Vagina (tissue), 2 donors: ENCODE measurements at places on chromosomes 4 and X. TPM values are rescaled to one million over a fixed set of nuclear protein-coding genes. Genes with fewer than 3 reads are reported as not detected.

GRCh38 chr4:155946486-155946885 lies 7.2 kb downstream of the CTSO start:
- H3K27me3 ChIP-seq: no peaks in the 10 kb centered on the region
- no peak for DNase-seq
- no peak overlapping the region for H3K27ac ChIP-seq
- H3K4me3 ChIP-seq: no peak overlapping the region

DNA sequence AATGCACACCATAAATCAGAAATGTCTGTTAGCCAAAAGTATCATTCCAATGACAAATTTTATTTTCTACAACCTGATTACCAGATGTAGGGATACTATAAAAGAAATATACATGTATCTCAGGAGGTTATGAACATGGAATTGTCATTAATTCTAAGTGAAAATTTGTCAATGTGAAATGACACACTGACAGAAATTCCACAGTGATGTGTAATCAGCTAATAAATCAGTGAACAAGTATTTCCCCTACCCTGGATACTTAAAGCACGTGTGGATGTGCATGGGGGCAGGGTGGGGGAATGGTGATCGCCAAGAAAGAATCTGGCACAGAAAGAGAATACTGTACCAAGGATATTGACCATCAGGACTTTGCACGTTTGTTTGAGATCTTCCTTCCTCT lies 123.6 kb downstream of the SH3RF1 start:
- no peak overlapping the region for H3K27ac ChIP-seq
- no peak for DNase-seq
- H3K27me3 ChIP-seq: no peaks in the 10 kb centered on the region
- H3K36me3 ChIP-seq: no peaks in the 10 kb centered on the region
- no peaks in the 10 kb centered on the region for H3K4me1 ChIP-seq

DNA sequence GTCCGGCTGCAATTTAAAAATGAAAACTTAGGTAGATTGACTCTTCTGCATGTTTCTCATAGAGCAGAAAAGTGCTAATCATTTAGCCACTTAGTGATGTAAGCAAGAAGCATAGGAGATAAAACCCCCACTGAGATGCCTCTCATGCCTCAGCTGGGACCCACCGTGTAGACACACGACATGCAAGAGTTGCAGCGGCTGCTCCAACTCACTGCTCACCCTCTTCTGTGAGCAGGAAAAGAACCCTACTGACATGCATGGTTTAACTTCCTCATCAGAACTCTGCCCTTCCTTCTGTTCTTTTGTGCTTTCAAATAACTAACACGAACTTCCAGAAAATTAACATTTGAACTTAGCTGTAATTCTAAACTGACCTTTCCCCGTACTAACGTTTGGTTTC lies 41.0 kb downstream of the MAP7D3 start:
- H3K27ac ChIP-seq: no peak overlapping the region
- H3K36me3 ChIP-seq: peaks cover 5% of the 10 kb centered on the region
- H3K4me1 ChIP-seq: peaks cover 19% of the 10 kb centered on the region
- H3K4me3 ChIP-seq: no peak overlapping the region

GRCh38 chr4:182914357-182914756 lies 2.8 kb downstream of the DCTD start:
- H3K4me1 ChIP-seq: peaks cover 15% of the 10 kb centered on the region
- H3K27ac ChIP-seq: no peak overlapping the region
- DNase-seq: no peak
- H3K36me3 ChIP-seq: peaks cover 44% of the 10 kb centered on the region
- no peaks in the 10 kb centered on the region for H3K27me3 ChIP-seq

DNA sequence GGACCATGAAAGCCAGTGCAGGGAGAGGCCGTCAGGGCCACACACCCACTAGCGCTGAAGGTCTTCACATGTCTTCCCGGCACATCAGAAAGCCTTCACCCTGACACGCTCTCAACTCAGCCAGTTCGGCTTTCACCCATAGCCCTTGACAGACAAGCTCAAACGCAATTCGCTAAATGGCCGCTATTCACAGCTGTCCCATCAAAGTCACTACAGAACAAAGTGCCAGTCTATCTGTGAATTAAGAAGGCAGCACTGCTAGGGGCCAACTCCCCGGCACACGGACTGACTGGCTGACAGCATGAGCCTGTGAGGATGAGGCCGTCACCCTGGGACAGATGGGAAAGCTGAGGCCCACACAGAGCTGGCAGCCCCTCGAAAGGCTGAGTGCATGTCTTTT lies 45.7 kb downstream of the ACOX3 start:
- H3K27ac ChIP-seq: peak overlapping the region; percentile 84
- no peak overlapping the region for H3K4me3 ChIP-seq
- DNase-seq: no peak
- no peaks in the 10 kb centered on the region for H3K27me3 ChIP-seq
- H3K36me3 ChIP-seq: no peaks in the 10 kb centered on the region
- peaks cover 31% of the 10 kb centered on the region for H3K4me1 ChIP-seq

DNA sequence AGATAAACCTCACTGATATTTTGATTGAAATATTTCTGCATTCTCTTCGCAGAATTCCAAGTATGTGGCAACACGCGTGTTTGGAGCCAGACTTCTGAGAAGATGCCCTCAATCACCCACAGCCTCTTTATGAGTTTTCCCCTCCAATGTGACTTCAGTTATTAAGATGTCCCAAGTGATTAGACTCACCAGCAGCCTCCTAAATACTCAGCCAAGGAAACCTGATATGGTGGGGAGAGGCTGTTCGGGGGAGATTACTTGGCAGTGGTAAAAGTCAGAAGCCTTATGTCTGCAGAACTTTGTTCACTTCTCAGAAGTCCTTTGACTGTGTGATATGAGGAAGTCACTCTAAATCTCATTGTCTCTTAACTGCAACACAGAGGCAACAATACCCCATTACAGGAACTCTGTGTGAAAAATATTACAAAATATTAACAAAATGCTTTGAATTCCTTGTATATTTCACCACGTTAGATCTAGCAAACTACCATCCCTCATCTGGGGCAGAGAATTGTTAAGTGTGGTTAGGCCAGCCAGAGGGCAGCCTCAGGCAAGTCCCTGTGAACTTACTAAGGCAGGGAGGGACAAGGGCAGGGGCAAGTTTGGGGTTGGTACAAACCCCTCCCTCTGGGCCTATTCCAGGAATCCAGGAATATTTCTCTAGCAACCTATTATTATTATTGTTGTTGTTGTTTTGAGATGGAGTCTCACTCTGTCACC lies 151.4 kb upstream of the USP9X start:
- no peak for DNase-seq
- H3K4me3 ChIP-seq: peak overlapping the region; percentile 21
- H3K4me1 ChIP-seq: peaks cover 5% of the 10 kb centered on the region
- no peaks in the 10 kb centered on the region for H3K36me3 ChIP-seq
- no peaks in the 10 kb centered on the region for H3K27me3 ChIP-seq

DNA sequence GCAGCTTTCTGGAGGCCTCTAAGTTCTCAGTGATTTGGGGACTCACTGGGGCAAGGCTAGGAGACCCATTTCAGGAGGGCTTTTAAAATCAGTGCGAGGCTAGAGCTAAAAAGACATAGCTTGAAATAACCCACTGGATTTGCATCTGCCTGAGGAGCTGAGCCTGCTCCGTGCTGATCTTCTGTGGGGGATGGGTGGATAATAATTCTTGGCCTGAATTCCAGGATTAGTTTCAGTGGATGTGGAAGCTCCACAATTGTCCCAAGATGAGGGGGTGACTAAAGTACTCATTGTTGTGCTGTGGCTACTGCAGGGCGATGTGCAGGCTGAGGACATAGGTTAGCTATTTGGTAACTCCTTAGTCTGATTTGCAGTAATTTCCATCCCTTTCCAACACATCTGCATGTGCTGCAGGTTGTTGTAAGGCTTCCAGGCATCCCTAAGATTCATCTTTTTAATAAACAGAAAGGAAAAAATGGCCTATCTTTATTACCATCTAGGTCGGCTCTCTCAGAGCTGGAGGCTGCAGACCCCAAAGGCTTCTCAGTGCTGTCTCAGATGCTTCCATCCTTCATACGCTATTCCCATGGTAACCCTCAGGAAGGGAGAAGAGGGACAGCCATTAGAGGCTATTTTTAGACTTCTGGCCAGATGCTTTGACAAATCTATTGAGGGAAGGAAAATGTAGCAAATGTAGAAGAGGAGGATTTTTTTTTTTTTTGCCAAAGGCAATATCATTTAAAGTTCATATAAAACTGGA lies 63.4 kb downstream of the GRXCR1 start:
- no peak overlapping the region for H3K4me3 ChIP-seq
- DNase-seq: no peak
- no peak overlapping the region for H3K27ac ChIP-seq
- no peaks in the 10 kb centered on the region for H3K27me3 ChIP-seq

GRCh38 chr4:185672151-185672550 lies 136.8 kb upstream of the PDLIM3 start:
- H3K36me3 ChIP-seq: no peaks in the 10 kb centered on the region

DNA sequence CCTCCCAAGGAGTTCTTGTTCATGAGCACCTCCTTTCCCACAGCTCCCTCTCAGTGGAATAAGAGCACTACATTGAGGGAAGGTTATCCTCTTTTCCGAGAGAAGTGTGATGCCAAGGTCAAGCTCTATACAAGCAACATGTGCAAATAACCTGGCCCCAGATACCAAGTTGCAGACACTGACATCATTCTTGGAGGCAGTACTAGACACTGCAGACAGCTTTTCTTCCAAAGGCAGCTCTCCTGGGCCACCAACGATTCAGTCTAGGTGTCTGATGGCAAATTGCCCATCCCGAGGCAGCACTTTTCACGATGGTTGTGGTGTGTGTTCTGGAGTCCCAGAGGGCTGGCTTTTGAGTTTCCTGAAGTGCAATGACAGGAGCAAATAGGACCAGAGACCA lies 384.9 kb downstream of the TLL1 start:
- H3K36me3 ChIP-seq: no peaks in the 10 kb centered on the region
- no peak for DNase-seq
- H3K27me3 ChIP-seq: no peaks in the 10 kb centered on the region

- no peak overlapping the region for H3K4me3 ChIP-seq
- no peaks in the 10 kb centered on the region for H3K36me3 ChIP-seq
- H3K27me3 ChIP-seq: no peaks in the 10 kb centered on the region
- H3K27ac ChIP-seq: no peak overlapping the region
Measured at GRCh38 chr4:14607578-14607977, 394.7 kb upstream of the CPEB2 start.

DNA sequence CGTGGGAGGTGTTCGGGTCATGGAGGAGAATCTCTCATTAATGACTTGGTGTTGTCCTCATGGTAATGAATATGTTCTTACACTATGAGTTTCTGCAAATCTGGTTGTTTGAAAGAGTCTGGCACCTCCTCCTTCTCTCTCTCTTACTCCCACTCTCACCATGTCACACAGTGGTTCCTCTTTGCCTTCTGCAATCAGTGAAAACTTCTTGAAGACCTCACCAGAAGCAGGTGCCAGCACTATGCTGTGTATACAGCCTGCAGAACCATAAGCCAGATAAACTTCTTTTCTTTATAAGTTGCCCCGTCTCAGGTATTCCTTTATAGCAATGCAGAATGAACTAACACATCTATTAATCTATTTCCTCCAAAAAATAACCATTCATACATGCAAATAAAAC lies 275.0 kb downstream of the ANTXR2 start:
- no peak overlapping the region for H3K27ac ChIP-seq
- no peak for DNase-seq
- no peak overlapping the region for H3K4me3 ChIP-seq
- no peaks in the 10 kb centered on the region for H3K27me3 ChIP-seq
- no peaks in the 10 kb centered on the region for H3K36me3 ChIP-seq

DNA sequence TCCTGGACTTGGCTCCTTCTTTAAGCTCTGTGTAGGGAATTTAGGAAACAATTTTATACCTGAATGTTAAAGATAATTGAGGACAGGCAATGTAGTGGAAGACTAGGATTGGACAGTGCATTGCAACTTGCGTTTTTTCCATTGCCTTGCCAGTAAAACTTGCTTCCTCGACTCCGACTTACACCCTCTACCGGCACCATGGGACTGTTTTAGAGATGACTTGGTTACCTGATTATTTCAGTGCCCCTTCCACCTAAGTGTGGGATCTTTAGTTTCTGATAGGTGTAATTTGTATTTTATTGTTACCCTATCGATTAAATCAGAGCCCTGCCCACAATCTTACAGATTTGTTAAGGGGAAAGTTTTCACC lies 1.2 kb downstream of the PRPS1 start:
- peak overlapping the region; percentile 59 for H3K4me3 ChIP-seq
- H3K4me1 ChIP-seq: peaks cover 5% of the 10 kb centered on the region
- H3K36me3 ChIP-seq: no peaks in the 10 kb centered on the region
- DNase-seq: no peak
- H3K27me3 ChIP-seq: no peaks in the 10 kb centered on the region

GRCh38 chrX:12304261-12304660 lies 166.0 kb downstream of the FRMPD4 start:
- no peaks in the 10 kb centered on the region for H3K36me3 ChIP-seq
- no peak for DNase-seq
- no peak overlapping the region for H3K27ac ChIP-seq
- no peak overlapping the region for H3K4me3 ChIP-seq
- no peaks in the 10 kb centered on the region for H3K27me3 ChIP-seq

- H3K4me1 ChIP-seq: no peaks in the 10 kb centered on the region
- H3K27me3 ChIP-seq: no peaks in the 10 kb centered on the region
- DNase-seq: no peak
- H3K4me3 ChIP-seq: no peak overlapping the region
- H3K36me3 ChIP-seq: no peaks in the 10 kb centered on the region
Measured at GRCh38 chr4:120960656-120961267, 38.2 kb upstream of the PRDM5 start.

GRCh38 chr4:90648791-90649190 lies 521.6 kb downstream of the CCSER1 start:
- no peaks in the 10 kb centered on the region for H3K4me1 ChIP-seq
- H3K36me3 ChIP-seq: no peaks in the 10 kb centered on the region
- H3K27ac ChIP-seq: no peak overlapping the region
- no peak for DNase-seq

GRCh38 chrX:49287665-49288064 lies 15.8 kb upstream of the GAGE10 start:
- H3K4me3 ChIP-seq: no peak overlapping the region
- no peak overlapping the region for H3K27ac ChIP-seq
- no peaks in the 10 kb centered on the region for H3K36me3 ChIP-seq
- no peak for DNase-seq

GRCh38 chr4:25966171-25966570 lies 52.2 kb downstream of the SMIM20 start:
- H3K27ac ChIP-seq: no peak overlapping the region
- no peaks in the 10 kb centered on the region for H3K36me3 ChIP-seq
- no peak for DNase-seq
- H3K4me1 ChIP-seq: no peaks in the 10 kb centered on the region

GRCh38 chrX:131394384-131394783 lies 105.3 kb upstream of the IGSF1 start:
- no peaks in the 10 kb centered on the region for H3K36me3 ChIP-seq
- no peak overlapping the region for H3K27ac ChIP-seq
- no peak overlapping the region for H3K4me3 ChIP-seq
- no peaks in the 10 kb centered on the region for H3K27me3 ChIP-seq
- no peaks in the 10 kb centered on the region for H3K4me1 ChIP-seq

The SLC2A9 gene
- total RNA-seq: 7.9 TPM

The MGARP gene
- 2.2 TPM for total RNA-seq

The LDOC1 gene
- total RNA-seq: 10.6 TPM

The GPM6B gene
- 15.7 TPM for total RNA-seq

The NUDT11 gene
- total RNA-seq: 1.5 TPM

The ENPEP gene
- 5.2 TPM for total RNA-seq

The RHOXF2B gene
- not detected for total RNA-seq

The GPR173 gene
- total RNA-seq: 2.2 TPM

The AWAT2 gene
- total RNA-seq: not detected

The DMRTC1 gene
- total RNA-seq: 2.2 TPM

The C4orf51 gene
- total RNA-seq: not detected

The DDX60 gene
- 7.4 TPM for total RNA-seq

The NAP1L5 gene
- total RNA-seq: 9.1 TPM

The FAM53A gene
- total RNA-seq: 13.8 TPM
